ENCODE measurements at places on chromosomes 3 and 15.
A peak's percentile ranks its signal among the peaks of the same experiment; 100 is the strongest.

DNA sequence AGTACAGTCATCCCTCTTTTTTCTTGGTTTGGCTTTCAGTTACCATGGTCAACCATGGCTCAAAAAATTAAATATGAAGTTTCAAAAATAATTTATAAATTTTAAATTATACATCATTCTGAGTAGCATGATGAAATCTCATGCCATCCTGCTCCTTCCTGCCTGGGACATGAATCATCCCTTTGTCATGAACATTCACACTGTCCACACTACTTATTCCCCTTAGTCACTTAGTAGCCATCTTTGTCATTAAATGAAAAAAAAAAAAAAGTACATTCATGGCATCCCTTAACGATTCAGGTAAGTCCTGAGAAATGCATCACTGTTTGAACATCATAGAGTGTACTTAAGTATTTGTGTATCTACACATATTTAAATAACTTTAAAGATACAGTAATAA lies 1046.3 kb downstream of the ROBO2 start:
- no peak for DNase-seq

DNA sequence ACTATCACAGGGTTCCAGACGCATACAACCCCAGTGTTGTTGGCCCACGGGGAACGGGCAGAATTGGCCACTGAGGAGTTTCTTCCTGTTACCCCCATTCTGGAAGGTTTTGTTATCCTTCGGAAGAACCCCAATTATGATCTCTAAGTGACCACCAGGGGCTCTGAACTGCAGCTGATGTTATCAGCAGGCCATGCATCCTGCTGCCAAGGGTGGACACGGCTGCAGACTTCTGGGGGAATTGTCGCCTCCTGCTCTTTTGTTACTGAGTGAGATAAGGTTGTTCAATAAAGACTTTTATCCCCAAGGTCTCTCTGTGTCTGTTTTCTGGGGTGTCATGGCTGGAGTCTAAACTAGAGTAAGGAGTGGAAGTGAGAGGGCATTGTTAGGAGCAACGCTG lies 5.7 kb upstream of the EIF4G1 start:
- no peak for DNase-seq

DNA sequence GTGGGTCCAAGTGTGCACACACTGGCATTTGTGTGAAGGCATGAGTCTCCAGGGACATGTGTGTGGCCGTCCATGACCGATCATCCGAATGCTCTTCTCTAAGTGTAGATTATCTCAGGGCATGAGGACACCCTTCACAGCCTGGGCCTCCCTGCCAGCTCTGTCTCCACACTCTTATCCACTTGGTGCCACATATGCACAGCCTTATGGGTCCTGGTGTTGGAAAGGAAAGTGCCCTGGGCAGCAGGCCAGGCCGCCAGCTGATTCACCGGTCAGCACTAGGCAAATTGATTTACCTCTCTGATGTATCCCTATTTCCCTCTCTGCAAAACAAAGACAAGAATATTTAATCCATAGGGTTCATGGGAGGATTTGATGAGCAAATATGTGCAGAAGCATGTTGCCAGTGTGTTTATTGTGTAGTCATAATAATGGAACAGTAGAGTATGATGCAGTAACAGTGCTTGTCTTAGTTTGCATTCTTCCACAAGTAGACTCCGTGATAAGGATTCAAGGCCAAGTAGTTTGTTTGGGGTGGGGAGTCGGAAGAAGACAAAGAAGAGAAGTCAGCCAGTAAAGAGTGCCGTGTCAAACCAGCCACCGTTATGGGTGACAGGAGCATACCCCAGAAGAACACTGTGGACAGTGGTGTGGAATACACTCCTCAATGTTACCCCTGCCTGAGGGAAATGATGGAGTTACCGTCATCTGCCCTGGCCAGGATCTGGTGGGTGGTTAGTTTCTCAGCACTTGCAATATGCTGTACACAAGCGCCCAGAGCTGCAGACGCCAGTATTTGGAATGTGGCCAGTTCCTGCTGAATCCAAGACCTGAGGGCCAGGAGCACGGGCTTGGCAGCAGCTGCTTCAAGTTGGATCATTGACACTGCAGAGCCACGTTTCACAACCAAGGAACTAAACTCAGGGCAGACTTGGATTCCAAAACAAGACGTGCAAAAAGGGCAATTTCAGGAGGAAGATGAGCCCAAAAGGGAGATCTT lies 85.1 kb downstream of the MTHFS start:
- DNase-seq = no peak

GRCh38 chr3:54307566-54308180 lies 185.3 kb downstream of the CACNA2D3 start:
- DNase-seq = no peak

DNA sequence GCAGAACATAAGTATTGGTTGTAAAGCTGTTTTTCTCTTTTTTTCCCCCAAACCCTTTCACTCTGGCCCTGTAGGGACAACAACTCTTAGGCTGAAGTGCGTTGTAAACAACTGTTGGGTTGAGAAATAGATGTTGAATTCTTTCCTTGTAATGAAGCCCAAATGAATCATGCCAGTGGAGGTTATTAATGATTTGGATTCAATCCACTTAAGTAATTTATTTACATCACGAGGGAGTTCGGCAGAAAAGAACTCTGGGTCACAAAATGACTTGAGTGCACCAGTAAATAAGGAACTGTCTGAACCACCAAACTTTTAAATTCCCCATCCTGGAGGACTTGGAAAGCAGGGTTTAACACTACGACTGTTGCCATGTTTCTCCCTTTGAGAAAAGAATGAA lies 218.9 kb downstream of the PDZRN3 start:
- DNase-seq = no peak

DNA sequence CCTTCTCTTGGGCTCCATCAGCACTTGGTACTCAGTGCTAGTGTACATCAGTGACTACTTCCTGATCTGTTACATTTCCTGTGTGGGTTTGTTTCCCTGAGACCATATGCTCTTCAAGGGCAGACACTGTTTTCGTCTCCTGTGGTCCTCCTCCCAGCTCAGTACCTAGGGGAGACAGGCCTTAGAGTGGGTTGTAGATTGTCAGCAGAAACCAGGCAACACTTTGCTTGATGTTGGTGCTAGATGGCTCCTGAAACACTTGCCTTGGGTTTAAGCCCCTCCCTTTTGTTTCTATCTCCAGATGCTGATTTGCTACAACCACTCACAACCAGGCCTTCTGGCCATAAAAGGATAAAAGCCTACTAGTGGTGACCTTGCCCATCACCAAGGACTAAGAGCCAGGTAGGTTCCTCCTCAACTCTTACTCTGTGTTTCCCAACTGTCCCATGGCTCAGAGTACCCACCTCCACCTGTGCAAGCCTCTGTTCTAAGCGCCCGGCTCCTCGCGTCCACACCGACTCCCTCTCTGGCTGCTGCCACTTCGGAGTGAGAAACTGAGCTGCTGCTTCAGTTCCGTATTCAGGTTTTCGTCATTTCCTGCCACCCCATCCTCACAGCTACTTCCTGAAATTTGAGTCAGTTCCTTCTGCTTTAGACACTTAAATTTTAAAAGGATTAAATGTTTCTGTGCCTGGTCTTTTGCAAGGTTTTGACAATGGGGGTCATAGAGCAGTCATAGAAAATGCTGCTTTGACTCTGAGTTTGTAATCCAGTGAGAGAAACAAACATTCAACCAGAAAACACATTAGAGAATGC lies at the start of gene HCLS1:
Gene HCLS1 (minus strand): TSS at position 548 of the 816 bp plus-strand sequence. CDS start 2,556 bp downstream, outside the sequence.
- DNase-seq = peak; percentile 47

DNA sequence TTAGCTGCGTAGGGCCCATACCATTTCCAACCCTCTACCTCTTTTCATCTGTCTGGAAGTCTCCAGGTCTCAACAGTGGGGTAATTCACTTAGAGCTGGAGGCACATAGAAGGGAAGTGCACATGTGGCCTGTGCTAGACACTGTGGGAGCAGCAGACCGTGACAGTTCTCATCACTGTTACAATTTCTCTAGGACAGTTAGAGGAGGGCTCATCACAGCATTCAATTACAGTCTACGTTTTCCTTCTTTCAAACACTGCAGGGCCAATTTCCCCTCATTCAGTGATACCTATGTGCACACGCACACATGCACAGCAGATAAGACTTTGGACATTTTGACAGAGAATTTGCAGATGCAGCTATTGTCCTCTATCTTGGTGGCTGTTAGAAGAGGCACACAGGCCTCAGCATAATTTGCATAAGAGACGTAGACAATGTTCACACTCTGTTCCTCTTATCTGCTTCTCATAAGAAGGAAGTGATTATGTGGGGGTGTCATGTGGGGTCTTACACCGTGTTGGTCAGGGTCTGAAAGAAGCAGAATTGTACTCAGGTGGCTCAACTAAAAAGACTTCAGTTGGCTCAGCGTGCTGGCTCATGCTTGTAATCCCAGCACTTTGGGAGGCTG lies 12.6 kb upstream of the HRG start:
- DNase-seq = no peak

DNA sequence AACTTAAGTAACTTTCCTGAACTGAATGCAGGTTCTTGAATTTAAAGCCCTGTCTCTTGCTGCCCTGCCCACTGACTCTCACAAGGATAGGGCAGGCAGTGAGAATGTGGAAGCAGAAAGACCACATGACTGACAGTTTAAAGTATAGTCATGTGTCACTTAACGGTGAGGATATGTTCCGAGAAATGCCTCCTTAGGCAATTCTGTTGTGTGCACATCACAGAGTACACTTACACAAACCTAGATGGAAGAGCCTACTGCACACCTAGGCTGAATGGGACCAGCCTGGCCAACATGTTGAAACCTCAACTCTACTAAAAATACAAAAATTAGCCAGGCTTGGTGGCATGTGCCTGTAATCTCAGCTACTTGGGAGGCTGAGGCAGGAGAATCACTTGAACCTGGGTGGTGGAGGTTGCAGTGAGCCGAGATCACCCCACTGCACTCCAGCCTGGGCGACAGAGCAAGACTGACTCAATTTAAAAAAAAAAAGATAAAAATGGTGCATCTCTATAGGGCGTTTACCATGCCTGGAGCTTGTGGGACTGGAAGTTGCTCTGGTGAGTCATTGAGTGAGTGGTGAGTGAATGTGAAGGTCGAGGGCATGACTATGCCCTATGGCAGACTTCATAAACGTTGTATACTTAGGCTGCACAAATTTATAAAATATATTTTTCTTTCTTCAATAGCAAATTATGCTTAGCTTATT lies 18.9 kb upstream of the COPG1 start:
- DNase-seq = no peak

GRCh38 chr3:10173926-10174435 lies 9.3 kb downstream of the IRAK2 start:
- DNase-seq = no peak

GRCh38 chr15:33358306-33358705 lies 47.5 kb downstream of the RYR3 start:
- no peak for DNase-seq

- DNase-seq = no peak
Observed at GRCh38 chr3:169105561-169105960, 558.0 kb downstream of the MECOM start.

- no peak for DNase-seq
Observed at GRCh38 chr15:62428851-62429598, 263.9 kb upstream of the C2CD4B start.

DNA sequence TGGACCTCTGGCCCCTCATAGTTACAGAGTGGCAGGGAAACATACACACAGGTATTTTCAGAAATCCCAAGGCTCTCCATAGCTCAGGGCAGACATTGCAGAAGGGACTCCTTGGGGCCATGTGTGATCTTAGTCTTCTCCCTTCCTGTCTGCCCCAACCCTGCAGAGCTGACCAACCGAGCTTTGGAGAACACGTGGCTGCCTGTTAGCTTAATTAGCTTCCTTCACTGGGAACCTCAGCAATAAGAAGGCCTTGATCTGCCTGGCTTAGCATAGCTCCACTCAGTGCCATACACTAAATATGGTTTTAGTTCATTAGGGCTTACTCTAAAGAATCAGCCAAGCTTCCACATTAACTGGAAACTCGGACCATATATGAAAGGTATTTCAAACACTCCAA lies 12.3 kb downstream of the LYZL4 start:
- no peak for DNase-seq

- DNase-seq = no peak
Observed at GRCh38 chr3:146524961-146525360, 19.4 kb downstream of the PLSCR1 start.

DNA sequence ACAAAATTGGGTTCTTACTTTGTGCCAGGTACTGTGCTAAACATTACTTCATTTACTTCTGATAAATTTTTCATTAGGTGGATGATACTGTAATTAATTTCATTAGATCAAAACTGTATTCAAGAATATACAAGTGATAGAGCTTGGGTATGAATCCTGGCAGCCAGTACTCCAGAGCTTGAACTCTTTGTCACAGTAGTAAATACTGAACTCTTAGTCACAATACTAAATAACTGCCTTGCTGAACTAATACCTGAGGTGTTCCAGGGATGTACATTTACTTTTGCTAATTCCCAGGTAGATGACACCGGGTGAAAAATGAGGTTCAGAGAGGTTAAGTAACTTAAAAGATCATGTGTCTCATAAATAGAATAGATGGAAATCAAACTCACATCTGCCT lies 20.3 kb downstream of the FXR1 start:
- DNase-seq = no peak

DNA sequence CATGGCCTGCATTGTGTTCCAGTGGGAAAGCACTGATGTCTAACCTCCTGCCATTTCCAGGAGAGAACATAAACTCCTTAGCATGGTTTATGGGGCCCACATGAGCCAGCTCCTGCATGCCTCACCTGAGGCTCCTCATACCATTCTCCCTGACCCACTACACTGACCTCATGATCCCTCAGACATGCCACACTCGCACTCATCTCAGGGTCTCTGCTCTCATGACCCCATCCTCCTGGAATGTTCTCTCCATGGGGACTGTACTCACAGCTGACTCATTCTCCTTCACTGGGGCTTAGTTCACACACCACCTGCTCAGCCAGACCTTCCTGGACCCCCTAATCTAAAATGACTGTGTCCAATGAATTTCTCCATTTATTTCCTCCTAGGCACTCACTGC lies 4.0 kb upstream of the LMCD1 start:
- no peak for DNase-seq

DNA sequence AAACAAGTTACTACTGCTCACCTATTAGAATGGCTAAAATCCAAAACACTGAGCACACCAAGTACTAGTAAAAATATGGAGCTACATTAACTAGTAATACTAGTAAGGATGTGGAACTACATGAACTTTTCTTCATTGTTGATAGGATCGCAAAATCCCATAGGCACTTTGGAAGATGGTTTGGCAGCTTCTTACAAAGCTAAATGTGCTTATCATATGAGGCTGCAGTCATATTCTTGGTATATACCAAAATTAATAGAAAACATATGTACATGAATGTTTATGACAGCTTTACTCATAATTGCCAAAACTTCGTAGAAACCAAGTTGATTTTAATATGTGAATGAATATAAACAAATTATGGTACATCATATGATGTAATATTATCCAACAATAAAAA lies 366.8 kb upstream of the KCNMB2 start:
- DNase-seq = no peak

All from T-helper 17 cell (primary cell).